ENCODE measurements at places on chromosomes 6 and 20.

DNA sequence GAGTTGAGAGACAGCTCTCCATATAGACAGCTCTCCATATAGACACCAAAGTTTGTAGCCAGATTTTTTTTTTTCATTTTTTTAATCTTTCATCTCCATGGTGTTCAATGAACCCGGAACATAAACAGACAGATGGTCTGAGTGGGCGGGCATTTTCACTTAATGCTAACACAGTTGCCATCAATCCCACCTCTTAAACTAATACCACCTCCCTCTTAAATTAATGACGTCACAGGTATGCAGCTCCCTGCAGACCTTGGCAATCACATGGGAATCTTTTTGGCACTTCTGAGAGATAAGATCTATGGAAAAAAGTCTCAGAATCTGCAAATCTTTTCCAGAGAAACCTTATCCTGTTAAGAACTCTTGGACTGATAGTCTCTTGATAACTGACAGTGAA, 43.2 kb downstream of the PFDN4 start:
- no peak for DNase-seq

- DNase-seq = no peak
Observed at GRCh38 chr6:130781557-130781956, 45.6 kb upstream of the SMLR1 start.

DNA sequence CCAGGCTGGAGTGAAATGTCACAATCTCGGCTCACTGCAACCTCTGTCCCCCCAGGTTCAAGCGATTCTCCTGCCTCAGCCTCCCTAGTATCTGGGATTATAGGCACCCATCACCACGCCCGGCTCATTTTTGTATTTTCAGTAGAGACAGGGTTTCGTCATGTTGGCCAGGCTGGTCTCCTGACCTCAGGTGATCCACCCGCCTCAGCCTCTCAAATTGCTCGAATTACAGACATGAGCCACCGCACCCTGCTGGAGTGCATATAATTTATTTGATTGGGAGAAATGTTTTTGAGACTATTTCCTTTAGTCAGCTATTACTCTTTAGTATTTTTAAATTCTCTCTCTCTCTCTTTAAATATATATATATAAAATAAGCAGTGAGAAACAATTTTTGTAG, 29.8 kb downstream of the FAM83B start:
- no peak for DNase-seq

DNA sequence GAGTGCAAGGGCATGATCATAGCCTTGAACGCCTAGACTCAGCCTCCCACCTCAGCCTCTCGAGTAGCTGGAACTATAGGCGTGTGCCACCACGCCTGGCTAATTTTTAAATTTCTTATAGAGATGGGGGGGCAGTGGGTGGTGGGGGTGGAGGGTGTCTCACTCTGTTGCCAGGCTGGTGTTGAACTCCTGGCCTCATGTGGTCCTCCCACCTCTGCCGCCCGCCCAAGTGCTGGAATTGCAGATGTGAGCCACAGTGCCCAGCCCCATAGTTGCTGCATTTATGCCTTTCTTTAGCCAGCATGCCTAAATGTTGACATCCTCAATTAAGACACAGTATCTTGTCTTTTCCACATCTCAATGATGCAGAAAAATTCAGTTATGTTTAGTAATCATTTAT, 171.1 kb downstream of the ARID1B start:
- no peak for DNase-seq

DNA sequence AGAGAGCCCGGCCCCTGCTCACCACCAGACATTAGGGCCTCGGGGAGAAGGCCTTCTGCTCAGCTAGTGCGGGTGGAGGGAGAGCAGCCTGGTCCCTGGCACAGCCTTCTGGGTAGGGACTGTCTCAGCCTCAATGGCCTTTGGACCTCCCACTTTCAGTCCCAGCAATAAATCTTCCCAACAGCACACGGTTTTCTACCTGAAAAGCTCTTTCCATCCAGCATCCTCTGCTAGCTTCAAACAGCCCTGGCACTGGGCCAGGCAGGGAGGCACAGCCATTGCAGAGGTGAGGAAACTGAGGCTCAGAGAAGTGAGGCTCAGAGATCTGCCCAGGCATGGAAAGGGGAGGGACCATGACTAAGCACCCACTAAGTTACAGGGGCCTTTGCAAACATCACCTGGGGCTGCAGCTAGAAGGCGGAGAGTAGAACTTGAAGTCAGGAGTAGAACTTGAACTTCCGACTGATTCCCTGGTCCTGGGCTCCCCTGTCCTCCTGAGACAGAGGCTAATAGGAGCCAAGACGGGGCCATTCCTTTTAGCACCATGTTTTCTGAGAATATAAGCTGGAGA, 43.9 kb upstream of the NOL4L start:
- no peak for DNase-seq

DNA sequence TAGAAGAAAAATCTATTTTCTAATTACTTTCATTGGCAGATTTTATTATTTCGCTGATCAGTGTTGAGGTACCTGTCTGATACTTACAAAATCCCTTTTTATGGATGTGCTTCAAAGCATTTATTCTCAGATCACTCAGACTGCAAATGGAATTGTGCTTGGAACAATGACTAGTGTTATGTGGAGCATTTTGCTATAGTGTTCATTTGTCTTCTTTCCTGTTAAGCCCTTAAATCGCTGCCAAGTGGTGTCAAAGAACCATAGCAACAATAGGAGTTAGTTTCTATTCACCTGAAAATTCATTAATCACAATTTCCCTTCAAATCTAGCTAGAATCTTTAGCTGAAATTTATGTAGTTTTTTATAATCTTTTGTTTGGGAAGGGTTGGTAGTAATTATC, 29.8 kb downstream of the SMPDL3A start:
- DNase-seq = no peak

DNA sequence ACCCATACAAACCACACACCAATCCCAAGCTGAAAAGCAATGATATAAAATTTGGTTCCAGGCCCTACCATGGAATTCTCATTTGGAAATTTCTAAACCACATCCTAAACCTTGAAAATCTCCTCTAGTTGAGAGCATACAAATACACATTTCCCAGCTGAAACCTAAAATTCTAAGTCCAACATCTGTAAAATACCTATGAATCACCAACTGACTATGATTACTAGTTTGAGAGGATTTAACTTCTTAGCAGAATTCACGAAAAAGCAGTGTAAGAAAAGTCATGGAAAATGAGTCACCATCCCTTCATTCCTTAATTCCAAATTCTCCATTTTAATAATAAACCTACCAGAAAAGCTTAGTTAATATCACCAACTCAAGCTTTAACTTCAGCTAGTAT, 15.4 kb downstream of the RANBP9 start:
- DNase-seq = no peak

- no peak for DNase-seq
Observed at GRCh38 chr6:161921602-161922395, 647.9 kb upstream of the AGPAT4 start.

GRCh38 chr6:152338335-152339125, 298.6 kb downstream of the SYNE1 start:
- no peak for DNase-seq

GRCh38 chr6:166499350-166500163, 86.9 kb downstream of the RAMACL start:
- no peak for DNase-seq

DNA sequence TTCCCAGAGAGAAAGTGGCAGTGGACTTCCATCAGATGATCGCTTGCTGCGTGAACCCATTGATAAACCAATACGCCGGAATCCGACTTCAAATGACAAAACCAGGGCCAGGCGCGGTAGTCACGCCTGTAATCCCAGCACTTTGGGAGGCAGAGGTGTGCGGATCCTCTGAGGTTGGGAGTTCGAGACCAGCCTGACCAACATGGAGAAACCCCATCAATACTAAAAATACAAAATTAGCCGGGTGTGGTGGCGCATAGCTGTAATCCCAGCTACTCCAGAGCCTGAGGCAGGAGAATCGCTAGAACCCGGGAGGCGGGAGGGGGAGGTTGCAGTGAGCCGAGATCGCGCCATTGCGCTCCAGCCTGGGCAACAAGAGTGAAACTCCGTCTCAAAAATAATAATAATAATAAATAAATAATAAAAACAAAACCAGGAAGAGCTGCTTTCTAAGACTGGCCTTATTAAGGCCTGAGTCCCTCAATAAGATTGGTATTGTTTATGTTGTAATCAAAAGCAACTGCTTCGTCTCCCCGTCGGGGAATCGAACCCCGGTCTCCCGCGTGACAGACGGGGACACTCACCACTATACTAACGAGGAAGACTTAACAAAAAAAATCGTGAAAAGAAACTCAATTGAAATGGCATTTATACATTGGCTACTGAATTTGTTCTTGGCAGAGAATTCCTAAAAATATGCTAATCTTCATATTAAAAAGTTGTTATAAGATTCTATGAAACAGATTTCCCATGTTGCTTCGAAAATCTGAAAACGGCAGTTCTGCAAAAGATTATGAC, 110.2 kb upstream of the ZNF184 start:
- peak; percentile 63 for DNase-seq

- DNase-seq = no peak
Observed at GRCh38 chr6:168307695-168308021, 11.9 kb downstream of the DACT2 start.

DNA sequence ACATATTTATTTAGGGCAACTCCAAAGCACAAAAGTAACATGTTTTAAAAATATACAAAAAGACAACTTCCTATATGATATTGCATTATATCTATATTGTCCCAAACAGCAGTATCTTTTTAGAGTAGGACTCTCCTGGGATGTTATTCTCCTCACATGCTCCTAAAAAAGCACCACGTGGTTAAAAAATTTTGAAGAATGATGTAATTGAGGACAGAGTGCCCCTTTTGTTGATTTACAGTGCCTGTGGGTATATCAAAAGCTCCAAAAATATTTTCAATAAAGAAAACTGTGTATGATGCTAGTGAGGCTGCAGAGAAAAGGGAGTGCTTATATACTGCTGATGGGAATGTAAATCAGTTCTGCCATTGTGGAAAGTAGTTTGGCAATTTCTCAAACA, 130.3 kb upstream of the HDAC2 start:
- DNase-seq = no peak

- DNase-seq = no peak
Observed at GRCh38 chr6:136552054-136552453, 1.8 kb upstream of the MAP7 start.

DNA sequence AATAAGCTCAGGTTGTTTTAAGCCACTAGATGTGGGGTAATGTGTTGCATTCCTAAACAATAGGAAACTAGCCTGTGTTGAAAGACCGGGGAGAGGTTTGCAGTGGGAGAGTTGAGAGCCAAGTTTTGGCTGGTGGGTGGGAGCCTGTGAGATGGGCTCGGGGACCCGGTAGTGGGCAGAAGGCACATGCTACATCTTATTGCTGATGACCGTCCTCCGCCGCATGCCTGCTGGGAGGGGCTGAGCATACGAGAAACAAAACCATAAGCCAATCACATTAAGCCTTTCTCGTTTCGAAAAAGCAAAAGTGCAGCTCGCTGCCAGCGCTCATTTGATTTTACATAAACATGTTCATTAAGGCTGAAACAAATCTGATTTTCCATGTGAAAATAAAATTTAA, 57.4 kb upstream of the MPC1 start:
- DNase-seq = no peak

- no peak for DNase-seq
Observed at GRCh38 chr6:165770397-165771082, 107.5 kb upstream of the PDE10A start.

DNA sequence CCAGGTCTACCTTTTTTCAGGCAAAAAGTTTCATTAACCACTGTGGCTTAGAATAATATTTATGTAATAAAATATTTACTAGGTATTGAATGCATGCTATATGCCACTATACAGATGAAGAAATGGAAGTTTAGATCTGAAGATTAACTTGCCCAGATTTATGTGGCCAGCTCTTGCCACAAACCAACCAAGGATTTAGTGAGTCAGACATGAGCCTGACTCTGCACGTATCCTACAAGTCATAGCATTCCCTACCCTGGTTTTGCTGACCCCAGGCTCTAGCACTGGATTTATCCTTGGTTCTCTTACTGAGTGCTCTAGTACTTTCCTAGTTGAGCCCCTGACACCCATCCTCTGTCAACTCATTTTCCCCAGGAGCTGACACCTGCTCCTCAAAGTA, 75.4 kb downstream of the ANKEF1 start:
- DNase-seq = no peak

- no peak for DNase-seq
Observed at GRCh38 chr20:32534661-32535240, 50.4 kb downstream of the NOL4L start.

GRCh38 chr6:25035512-25036435, 100.0 kb upstream of the RIPOR2 start:
- DNase-seq = no peak

- DNase-seq = no peak
Observed at GRCh38 chr6:75337835-75338580, 53.4 kb upstream of the TMEM30A start.

DNA sequence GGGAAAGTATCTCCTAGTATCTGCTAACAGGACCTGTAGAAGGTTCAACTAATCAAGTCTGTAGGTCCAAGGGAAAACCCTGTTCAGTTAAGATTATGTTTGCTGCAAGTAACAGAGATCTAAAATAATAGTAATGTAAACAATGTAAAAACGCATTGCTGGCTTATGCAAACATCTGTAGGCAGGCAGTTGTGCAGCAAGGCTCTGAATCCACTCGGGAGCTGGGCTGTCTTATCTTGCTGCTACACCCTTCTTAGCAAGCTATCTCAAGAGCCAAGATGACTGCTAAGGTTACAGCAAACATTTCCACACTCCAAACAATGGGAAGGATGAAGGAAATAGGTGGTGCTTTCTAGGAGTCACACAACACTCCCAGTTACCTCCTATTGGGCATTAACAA, 397.3 kb upstream of the NRSN1 start:
- no peak for DNase-seq

DNA sequence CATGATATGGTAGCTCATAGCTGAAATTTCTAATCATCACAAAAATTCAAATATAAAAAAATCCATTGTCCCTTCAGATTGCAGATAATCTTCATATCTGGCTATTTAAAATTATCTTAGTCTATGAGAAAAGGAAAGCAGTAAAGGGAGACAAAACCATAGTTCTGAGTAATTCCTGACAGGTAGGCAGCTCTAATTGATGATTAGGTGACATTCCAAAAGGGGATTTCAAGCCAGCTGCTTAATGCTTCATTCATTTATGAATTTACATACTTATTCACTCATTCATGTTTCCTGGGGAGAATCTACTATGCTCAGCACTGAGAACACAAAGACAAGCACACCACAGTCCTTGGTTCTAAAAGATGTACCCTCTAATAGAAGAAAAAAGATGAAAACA, 437.1 kb downstream of the COL12A1 start:
- DNase-seq = no peak

DNA sequence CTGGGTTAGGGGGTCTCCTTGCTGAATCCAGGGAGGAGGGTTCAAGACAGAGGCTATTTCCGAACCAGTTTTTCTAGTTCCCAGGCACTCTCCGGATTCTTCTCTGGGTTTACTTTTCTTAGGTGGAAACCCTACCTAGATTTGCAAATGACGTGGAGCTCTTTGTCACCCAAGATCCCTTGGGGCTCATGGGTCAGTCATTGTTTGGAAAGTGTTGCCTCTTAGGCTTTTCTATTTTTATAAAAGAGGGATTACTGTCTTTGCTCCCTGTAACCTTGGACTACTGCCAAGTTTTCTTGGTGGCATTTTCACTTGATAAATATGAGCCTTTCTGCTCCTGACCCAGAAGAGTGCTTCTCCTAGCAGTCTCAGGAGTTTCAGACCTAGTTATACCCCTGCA, 33.6 kb downstream of the FAM209B start:
- no peak for DNase-seq
